ENCODE measurements at places on chromosomes 5 and 9. TPM values are rescaled to one million over a fixed set of nuclear protein-coding genes. Genes with fewer than 3 reads are reported as not detected.

Gene UNC13B
- total RNA-seq, result 58.0 TPM

Gene SMC5
- 27.8 TPM for total RNA-seq

Gene WNK2
- total RNA-seq, result 34.3 TPM

Gene PRRC2B
- total RNA-seq, result 349 TPM

GRCh38 chr5:36730537-36731216 is 124.3 kb downstream of the SLC1A3 start:
- DNase-seq, result no peak

DNA sequence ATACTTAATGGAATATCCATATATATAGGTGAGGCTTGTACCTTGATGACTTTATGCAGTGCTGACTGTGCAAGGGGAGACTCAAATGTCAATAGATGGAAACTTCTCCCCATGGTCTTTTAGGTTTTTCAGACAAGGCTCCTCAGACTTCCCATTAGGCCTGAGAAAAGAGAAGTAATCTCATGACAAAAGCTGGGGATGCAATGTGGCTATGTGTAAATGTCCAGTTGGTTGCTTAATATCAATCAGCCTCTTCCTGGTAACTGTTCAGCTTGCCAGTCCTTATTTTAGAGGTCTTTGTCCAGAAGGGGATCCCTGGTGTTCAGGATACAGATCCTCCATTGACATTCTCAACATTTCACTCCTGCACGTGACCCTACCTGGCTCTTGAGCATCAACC is 621.1 kb upstream of the CDH18 start:
- DNase-seq, result no peak

DNA sequence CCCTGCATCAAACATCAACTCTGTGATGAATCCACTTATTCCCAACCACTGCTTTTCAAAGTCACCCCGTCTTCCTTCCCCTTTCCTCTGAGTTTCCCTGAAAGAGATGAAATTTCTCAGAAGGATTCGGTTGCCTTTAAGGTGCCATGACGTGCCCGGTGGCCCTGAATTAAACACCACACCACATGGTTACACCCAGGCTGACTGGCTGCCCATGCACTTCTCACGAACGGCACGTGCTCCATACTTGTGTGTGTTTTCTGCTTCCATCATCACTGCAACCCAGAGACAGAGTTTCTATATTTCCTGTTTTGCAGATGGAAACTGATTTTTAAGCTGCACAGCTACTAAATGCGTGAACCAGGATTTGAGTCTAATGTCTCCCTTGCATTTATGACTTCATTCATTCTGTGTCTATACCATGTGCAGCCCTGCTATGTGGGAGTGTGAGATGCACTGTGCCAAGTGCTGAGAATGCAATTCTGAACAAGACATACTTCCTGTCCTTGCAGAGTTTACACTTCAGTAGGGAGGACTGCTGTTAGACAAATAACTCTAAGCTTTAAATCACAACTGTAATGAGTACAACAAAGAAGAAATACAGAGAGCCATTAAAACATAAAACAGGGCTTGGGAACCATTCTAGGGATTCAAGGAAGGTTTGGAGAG is 162.9 kb downstream of the NXNL2 start:
- DNase-seq, result no peak

GRCh38 chr5:5678909-5679308 is 256.4 kb downstream of the ICE1 start:
- DNase-seq, result no peak

- DNase-seq, result no peak
These were observed 11.0 kb upstream of the ACER2 start for GRCh38 chr9:19397845-19398244.

DNA sequence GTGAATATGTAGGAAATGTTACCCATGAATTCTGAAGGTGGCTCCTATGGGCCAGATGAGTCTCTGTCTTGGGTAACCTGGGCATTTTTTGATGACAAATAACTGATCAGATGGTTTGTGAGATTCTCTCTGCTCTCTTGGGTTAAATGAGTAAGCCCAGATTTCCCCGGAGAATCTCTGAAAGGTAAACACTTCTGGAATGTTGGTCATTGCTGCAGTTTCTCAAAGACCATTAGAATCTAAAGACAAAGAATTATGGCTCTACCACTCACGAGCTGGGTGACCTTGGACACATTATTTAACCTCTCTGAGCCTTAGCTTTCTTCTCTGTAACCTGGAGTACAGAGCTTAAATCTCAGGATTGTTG is 191.2 kb downstream of the DAB2IP start:
- no peak for DNase-seq

GRCh38 chr5:89601880-89602279 is 718.9 kb upstream of the MEF2C start:
- DNase-seq, result no peak

All from neural crest cell (in vitro differentiated cells).